ENCODE measurements at places on chromosomes 11 and 22. TPM values are rescaled to one million over a fixed set of nuclear protein-coding genes. Genes with fewer than 3 reads are reported as not detected.

Gene CARNS1
- total RNA-seq = 0.28 TPM

DNA sequence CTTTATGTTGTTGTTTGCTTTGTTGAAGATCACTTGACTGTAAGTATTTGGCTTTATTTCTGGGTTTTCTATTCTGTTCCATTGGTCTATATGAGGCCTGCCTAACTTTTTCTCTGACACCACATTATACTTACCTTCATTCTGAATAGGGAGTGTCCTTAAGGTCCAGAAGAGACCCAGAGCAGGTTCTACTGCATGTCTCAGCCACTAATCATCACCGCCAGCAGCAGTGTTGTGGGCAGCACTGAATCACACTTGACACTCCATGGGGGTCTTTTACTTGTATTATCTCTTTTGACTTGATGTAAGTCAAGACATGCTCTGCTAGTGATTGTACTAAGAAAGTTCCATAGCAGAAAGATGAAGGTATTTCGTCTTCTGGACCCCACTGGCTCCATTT is 274.9 kb downstream of the TENM4 start:
- no peak for DNase-seq

Gene OR56A1
- not detected for total RNA-seq

- DNase-seq = no peak
Observed at GRCh38 chr11:45688472-45689033, 23.1 kb upstream of the CHST1 start.

Gene WT1
- not detected for total RNA-seq

DNA sequence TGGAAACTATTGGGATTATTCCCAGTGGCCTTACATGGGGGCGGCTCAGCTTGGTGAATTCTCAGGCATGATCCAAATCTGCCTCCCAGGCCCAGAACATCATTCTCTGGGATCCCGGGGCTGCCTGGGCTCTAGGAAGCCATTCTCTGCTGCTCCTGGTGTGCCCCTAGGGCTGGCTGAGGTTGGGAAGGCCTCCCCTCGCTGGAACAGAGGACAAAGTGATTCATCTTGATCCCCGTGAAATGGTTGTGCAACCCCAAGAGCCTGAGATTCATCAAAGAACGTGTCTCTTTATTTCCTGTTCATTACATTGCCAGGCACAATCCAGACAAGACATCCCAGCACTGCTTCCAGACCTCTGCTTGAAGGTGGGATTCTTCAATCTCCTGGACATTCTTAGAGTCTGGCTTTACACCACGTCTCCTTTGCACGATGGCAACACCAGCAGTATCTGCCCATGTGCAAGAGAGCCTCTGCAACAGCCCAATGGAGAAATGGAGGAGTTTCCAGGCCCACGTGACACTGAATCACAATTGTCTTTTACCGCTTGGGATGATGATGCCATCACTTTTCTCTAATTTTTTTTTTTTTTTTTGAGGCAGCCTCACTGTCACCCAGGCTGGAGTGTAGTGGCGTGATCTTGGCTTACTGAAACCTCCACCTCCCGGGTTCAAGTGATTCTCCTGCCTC is 52.3 kb downstream of the TST start:
- no peak for DNase-seq

- peak; percentile 66 for DNase-seq
Observed at GRCh38 chr22:31229402-31230079, 17.4 kb downstream of the LIMK2 start.

Gene CD6
- total RNA-seq = 0.83 TPM

- no peak for DNase-seq
Observed at GRCh38 chr11:109984634-109985289, 108.4 kb upstream of the ZC3H12C start.

- no peak for DNase-seq
Observed at GRCh38 chr11:4060182-4060923, 34.2 kb upstream of the RRM1 start.

DNA sequence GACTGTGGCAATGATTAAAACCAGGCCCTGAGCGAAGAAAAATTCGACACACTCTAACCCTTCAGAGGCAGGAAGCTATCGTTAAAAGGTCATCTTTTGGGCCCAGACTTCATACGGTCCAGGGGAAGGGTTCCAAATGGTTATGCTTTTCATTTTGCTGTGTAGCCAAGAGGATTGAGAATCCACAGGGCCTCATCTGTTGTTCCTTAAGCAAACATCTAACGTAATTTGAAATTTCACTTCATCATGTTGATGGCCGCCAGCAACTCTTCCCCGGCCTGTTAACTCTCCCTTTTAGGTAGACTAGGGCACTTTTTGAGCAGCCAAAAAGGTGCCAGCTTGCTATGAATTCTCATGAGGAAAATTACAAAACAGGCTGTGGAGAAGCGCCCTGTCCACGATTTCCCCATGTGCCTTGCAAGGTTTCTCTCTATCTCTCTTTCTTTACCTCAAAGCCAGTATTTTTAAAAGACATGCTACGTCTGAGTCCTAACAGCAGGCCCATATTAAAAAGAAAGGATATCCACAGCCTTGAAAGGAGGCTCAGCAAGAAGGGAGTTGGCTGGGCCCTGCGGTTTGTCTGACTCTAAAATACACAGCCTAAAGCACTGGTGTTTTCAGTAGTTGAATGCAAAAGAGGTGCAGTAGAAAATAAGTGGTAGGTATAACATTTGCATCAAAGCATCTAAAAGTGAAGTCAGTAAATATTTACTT is 356.3 kb upstream of the NARS2 start:
- DNase-seq = no peak

Gene TPBGL
- not detected for total RNA-seq

DNA sequence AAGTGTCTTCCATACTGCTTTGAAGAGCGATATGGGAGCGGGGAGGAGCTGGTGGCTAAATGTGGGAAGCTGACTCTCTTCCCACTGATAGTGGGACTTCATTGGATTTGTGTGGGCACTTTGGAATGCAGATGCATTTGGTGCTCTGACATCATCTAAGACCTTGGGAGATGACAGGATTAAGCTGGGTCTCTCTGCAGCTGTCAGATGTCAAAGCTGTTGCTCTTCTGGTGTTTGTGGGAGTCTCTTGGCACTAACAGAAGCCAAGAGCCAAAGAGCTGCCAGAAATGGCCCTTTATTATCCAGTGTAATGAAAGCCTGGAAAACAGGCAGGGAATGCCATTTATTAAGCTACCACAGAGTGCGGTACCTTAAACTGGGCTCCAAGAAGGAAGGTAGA is 20.6 kb downstream of the GRAMD1B start:
- no peak for DNase-seq

Gene ZNF280A
- not detected for total RNA-seq

- peak; percentile 49 for DNase-seq
Observed at GRCh38 chr11:2298795-2299761, 2.6 kb downstream of the C11orf21 start.

DNA sequence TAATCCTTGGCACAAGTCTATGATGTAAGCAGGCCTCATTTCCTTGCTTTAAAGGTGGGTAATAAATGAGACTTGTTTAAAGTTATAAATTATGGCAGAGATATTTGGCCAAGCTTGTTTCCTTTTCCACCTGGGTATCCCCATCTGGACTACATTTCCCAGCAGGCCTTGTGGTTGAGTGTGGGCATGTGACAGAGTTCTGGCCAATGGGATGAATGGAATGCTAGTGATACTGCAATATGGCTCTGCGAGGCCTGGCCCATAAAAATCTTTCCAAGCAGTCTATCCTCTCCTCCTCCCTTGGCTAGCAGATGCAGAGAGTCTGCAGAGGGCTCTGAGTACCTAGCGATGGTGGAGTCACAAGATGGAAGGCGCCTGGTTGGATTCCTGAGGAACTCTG is 102.5 kb downstream of the TIMP3 start:
- no peak for DNase-seq

Gene NPTXR
- total RNA-seq = 0.45 TPM

Data from left lobe of liver (tissue), 2 donors.